ENCODE measurements at places on chromosomes 5 and 9.
A peak's percentile ranks its signal among the peaks of the same experiment; 100 is the strongest.

DNA sequence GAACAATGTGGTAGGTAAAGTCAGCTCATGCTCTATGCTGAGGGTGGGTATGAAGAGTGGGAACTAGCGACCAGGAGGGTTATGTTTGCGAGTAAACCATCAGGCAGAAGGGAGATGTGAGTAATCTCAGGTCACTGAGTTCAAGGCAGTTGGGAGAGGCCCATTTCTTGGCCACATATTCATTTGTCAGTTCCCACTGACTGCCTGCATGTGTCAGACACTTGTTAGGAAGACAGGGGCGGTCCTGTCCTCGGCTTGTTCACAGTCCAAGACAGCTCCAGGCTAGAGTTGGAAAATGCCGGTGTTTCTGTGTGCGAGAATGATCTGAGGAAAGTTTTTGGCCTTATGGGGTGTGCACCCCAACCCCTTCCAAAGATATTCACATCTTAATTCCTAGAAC lies 48.6 kb upstream of the GDNF start:
- DNase-seq, result no peak

- no peak for DNase-seq
Observed at GRCh38 chr5:120794121-120794520, 330.0 kb downstream of the PRR16 start.

DNA sequence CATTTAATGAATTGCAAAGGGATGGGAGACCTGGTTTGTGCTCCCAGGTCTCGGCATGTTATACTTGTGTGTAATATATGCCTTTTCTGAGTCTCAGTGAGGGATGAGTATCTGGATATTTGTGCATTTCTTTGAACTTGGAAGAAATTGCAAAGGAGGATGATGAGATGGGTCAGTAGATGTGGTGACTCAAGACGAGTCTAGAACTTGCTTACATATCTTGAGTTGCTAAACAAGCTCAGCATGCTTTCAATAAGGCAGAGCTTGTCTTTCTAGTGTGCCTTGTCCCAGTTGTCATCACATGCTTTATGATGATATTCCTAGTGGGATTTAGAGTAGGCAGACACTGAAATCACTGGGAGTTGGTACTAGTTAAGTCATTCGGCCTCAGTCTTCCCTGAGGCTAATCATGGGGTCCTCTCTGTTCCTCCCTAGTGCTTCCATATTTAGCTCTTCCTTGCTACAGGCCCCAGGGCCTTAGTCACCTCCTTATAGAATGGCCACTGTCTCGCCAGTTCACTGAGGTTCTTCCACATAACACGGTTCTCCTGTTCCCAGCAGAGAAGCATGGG lies 222.3 kb downstream of the ARRDC3 start:
- no peak for DNase-seq

DNA sequence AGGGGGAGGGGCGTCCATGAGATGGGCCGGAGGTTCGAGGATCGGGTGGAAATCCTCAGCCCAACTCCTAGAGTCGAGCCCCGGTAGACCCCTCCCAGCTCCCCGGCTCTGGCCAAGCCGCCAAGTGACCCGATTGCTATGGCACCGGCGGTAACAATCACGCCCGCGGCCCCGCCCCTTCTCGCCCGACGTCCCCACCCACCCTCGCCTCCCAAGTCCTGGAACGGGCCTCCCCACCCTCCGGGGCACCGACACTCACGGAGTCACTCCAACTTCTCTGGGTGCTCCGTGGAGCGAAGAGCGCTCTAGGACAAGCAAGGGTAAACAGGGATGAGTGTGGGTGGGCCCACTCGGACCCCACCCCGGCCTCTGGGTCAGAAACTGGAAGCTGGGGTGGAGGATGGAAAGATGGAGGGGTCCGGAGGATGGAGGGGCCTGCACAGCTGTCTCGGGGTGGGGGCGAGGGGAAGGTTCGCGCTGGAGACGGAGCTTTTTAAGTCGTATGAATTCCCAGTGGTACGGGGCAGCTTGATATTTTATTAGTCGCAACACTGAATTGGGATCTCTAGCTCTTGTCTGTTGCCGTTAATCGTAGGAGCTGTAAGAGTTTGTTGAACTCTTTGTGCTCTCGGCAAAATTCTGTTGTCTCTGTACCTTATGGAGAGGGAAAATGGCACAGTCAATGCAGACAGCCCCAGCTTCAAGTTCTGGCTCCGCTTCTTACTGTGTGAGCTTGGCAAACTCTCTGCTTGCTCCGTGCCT lies at the start of gene SPACA9:
Gene SPACA9, plus strand, starts transcription at position 204 of the 762 bp plus-strand sequence. CDS start 5,050 bp downstream, outside the sequence.
- DNase-seq, result peak; percentile 5

GRCh38 chr5:139752506-139753473 lies 42.8 kb upstream of the PSD2 start:
- DNase-seq, result no peak

DNA sequence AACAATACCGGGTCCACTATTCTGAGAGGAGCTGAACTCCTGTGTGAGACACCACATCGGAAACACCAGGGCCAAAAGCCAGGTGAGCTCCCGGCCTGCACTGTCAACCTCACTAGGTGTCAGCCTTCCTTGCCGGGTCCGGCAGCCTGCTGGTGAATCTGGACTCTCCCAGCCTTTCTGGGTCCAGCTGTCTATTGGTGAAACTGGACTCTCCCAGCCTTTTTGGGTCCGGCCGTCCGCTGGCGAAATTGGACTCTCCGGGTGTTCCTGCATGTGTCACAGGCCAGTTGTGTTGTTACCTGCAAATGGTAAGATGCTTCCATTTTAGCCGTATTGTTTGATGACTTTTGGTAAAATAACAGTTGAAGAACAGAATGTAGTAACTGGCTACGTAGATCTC lies 801.5 kb downstream of the CDH9 start:
- no peak for DNase-seq

GRCh38 chr5:24623624-24624023 lies 21.2 kb downstream of the CDH10 start:
- no peak for DNase-seq

DNA sequence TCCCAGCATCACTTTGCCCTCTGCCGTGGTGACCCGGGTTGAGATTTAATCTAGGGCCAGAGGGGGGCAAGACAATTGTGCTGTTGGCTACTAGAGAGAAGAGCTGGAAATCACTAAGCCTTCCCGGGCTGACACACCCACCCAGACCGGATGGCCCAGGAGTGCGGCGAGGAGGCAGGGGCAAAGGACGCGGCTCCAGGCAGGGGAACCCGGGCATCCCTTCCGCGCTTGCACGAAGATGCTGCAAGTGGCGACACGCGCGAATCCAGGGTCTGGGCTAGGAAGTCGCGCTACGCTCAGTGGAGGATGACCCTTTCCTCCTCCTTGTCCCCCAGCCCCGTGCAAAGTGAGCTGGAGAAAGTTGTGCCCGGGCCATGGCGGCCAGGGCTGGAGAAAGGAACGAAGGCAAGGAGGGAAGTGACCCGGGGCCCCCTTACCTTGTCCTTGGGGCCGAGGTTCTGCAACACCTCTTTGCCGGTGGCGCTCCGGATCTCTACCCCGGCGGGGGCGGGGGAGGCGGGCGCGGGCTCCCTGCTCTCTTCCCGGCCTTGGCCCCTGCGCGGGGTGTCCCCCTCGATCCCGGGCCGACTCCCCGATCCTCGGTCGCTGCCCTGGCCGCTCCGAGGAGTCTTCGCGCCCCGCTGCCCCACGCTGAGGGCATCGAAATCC lies 693 bp downstream of the DPYSL3 start:
- DNase-seq, result no peak

- DNase-seq, result no peak
Observed at GRCh38 chr9:121345070-121345469, 25.0 kb downstream of the STOM start.

DNA sequence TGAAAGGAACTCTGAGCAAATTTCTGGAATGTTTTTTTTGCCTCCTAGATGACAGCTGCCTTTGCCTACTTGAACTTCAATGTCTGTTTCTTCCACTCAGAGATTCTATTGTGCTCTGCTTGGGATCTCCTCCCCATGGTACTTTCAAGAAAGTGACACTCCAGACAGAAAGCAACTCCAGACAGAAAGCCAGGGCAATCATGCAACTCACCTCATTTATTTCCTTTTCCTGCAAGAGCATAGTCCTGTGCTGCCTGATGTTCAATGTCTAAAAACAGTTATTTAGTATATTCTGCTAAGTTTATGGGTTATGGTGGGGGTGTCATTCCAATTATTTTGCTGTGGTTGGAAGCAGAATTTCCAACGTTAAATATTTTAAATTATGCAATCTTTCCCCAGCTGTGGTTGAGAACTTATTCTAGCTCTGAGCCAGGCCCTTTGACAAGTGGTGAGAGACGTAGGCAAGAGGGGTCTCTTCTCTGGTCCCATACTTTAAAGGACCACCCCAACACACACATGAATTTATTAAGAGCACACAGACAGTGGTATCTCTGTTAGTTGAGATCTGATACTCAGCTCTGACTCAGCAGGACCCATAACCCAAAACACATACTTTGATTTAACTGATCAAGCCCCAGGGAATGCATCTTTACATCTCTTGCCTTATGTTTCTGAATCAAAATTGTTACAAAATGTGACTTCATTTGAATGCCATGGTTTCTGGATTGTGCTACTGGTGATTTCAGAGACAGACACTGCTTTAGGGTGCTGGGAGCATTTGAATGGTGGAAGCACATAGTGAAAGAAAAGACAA lies 39.5 kb upstream of the MAMDC2 start:
- no peak for DNase-seq

GRCh38 chr9:136140046-136140445 lies 21.4 kb upstream of the TMEM250 start:
- DNase-seq, result no peak

- DNase-seq, result no peak
Observed at GRCh38 chr9:19550009-19550408, 141.2 kb downstream of the ACER2 start.

DNA sequence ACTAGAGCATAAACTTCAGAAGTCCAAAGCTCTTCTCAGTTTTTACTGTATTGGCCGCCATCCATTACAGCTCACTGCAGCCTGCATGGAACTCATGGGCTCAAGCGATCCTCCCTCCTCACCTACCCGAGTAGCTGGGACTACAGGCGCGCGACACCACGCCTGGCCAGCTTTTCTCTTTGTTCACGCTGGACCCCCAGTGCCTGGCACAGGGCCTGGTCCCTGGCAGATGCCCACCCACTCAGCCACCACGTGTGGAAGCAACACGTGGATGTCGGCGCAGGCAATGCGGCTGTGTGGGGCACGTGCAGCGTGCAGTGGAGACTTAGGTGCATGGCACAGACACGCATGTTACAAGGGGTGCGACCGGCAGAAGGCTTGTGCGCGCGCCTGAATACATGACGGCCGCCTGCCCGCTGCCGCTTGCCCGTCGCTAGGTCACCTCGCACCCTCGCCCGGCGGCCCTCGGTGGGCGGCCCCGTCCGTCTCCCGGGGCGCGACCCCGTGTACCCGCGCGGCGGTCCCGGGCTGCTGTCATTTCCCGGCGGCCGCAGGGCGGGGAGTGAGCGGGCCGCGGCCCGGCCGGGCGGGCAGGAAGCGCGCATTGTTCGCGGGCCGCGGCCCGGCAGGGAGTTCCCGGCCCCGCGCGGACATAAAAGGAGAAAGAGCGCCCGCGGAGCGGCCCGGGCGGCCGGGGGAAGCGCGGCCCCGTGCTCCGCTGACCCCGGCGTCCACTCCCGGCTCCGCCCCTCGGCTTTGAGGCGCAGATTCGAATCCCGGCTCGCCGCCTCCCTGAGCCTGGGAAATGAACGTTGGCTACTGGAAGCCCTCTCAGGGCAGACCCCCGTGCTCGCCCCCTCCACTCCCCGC lies 24.1 kb upstream of the PTGS1 start:
- no peak for DNase-seq

DNA sequence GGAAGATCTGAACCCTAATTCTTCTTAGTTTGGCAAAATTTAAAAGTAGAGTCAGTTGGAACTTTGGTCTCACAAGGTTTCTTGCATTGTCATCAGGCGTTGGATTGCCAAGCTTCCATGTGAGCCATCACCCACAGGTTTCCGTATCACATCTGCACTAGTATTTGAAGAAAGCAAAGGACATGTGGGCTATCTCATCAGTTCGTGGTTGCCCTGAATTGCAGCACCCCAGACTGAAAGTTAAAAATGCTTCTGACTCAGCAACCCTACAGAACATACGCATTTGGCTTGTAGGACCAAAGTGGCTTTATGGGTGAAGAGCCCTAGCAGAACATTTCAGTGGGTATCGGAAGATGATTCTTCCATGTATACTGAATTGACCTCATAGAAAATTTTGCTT lies 358.0 kb downstream of the ENC1 start:
- DNase-seq, result no peak

GRCh38 chr9:83327750-83328622 lies 210.2 kb downstream of the FRMD3 start:
- DNase-seq, result no peak

DNA sequence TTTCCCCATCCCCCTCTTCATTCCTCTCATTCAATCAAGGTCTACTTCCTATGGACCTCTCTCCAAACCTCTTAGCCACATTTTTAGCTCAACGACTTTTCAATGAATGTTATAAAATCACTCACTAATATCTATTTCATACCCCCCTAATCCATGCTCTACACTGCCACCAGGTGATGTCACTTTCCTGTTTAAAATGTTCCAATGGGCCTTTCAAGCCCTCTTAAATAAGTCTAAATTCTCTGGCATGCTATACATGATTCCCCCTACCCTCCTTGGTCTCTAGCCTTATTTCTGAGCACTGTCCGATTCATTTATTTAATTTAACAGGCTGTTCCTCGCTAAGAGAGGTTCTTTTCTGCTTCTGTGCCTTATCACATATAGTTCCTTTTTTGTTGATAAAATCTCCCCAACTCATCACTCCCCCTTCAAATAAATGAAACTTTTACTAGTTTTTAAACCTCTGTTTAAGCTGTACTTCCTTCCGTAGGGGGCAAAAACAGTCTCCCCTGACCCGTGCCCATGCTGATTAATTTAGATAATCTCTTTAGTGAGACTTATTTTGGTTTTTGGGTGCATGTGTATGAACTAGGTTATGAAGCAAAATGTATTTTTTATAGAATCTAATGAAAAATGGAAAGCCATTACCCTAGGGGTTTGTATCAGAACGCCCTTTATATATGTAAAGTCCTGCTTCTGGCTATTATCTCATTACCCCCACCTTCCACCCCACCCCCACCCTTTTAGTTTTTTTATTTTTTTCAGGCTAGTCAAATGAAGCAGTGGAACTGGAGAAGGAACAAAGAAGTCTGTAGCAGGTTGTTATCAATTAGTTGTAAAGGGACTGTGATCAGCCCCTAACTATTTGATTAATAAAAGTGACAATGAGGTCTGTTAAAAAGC lies 9.0 kb downstream of the ABHD17B start:
- no peak for DNase-seq

DNA sequence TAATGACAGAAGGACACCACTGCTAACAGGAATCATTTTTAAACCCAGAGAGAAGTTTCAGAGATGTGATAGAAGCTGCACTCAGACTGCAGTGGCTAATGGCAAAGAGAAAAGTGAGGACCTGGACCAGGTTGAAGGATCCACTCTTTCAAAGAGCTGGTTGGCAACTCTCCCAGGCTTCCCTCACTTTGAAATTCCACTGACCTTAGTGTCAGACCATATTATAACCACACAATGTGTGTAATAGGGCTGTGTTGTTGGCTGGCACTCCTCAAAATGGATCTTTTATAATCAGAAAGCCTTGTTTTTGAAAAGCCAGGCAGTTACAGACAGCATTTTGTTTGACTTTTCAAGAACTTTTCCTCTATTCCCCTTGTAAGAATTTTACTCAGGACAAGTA lies 280.7 kb downstream of the PRELID2 start:
- no peak for DNase-seq
